Sigmoid colon (tissue), 7 donors: ENCODE measurements at places on chromosomes 2 and 18.
A peak's percentile ranks its signal among the peaks of the same experiment; 100 is the strongest.

DNA sequence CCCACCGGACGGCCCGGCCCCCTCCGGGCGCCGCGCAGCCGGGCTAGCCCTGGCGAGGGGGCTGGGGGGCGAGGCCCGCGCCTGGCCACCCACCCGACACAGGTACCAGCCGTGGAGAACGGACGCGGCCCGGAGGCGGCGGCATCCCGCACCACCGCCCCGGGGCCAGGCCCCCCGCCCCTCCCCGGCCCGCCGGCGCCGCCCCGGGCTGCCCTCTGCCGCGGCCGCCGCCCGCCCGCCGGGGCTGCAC, 405 bp downstream of the SOS1 start:
- H3K4me1 ChIP-seq, result peaks cover 65% of the 10 kb centered on the region
- peak overlapping the region; percentile 91 for H3K27ac ChIP-seq
- peak overlapping the region; percentile 92 for H3K4me3 ChIP-seq
- H3K27me3 ChIP-seq, result no peaks in the 10 kb centered on the region

DNA sequence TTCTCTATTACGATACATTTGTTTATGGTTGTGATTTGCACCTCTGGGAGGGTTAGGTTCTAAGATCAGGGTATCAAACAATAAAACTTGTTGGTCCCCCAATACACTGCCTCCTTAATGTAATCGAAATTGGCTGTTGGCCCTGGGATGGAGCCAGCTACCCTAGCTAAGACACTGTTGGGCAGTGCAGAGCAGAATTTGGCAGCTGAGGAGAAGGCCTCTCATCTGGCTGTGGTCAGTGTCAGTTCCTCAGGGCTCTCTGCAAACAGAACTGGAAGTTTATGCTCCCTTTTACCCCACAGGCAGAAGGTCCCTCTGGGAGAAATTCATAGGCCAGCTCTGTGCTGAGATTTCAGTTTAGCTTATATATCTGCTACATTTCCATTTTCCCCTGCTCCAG, 8.6 kb upstream of the HAAO start:
- no peaks in the 10 kb centered on the region for H3K27me3 ChIP-seq
- DNase-seq, result no peak
- H3K36me3 ChIP-seq, result no peaks in the 10 kb centered on the region
- peak overlapping the region; percentile 64 for H3K27ac ChIP-seq

GRCh38 chr2:207113414-207113813, 52.3 kb downstream of the KLF7 start:
- no peaks in the 10 kb centered on the region for H3K27me3 ChIP-seq
- no peak for DNase-seq
- H3K4me3 ChIP-seq, result no peak overlapping the region
- H3K27ac ChIP-seq, result no peak overlapping the region
- H3K36me3 ChIP-seq, result peaks cover 24% of the 10 kb centered on the region

DNA sequence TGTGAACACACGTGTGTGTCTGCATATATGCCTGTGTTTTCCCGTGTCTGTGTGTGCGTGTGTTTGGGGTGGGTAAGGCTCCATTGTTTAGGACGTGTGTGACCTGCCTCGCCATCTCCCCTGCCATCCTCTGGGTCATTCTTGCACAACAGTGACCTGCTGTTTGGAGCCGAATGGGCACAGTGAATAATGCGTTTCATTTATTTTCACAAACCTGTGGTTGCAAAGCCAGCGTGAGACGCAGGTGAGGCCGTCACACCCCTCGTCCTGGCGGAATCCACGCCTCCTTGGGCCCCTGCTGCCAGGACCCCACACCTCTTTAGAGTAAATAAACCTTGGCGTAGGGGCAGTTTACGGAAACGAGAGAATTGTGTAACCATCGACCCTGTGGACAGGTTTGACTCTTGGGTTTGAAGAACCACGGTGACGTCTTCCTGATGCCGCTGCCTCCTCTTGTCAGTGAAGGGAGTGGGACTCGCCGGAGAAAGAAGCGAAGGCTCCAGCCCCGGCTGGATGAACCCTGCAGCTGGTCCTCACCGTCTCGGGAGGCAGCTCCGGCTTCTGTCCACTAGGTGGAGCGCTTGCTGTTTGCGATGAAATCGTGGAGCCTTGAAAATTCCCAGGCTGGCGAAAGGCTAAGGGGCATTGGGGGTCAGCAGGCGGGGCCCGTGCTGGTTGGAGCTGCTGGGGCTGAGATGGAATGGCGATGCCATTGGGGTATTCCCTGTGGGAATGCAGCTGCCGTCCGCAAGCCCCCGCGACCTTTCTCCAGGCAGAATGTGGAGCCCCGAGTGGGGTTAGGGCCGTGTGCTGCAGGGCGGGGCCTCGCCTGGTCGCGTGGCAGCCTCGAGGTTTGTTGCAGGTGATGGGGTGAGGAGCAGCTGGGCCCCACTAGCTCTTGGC, 81.1 kb downstream of the RTP5 start:
- H3K27me3 ChIP-seq, result peaks cover 26% of the 10 kb centered on the region
- H3K27ac ChIP-seq, result no peak overlapping the region
- H3K36me3 ChIP-seq, result no peaks in the 10 kb centered on the region
- peak; percentile 80 for DNase-seq
- no peak overlapping the region for H3K4me3 ChIP-seq

GRCh38 chr18:50523165-50523564, 36.7 kb upstream of the MAPK4 start:
- no peaks in the 10 kb centered on the region for H3K36me3 ChIP-seq
- no peak for DNase-seq
- H3K4me1 ChIP-seq, result no peaks in the 10 kb centered on the region
- H3K27me3 ChIP-seq, result no peaks in the 10 kb centered on the region
- H3K27ac ChIP-seq, result no peak overlapping the region

GRCh38 chr18:2881840-2882195, 35.0 kb downstream of the EMILIN2 start:
- no peaks in the 10 kb centered on the region for H3K27me3 ChIP-seq
- no peak for DNase-seq
- H3K4me3 ChIP-seq, result no peak overlapping the region
- peaks cover 7% of the 10 kb centered on the region for H3K4me1 ChIP-seq
- H3K36me3 ChIP-seq, result no peaks in the 10 kb centered on the region
- no peak overlapping the region for H3K27ac ChIP-seq

DNA sequence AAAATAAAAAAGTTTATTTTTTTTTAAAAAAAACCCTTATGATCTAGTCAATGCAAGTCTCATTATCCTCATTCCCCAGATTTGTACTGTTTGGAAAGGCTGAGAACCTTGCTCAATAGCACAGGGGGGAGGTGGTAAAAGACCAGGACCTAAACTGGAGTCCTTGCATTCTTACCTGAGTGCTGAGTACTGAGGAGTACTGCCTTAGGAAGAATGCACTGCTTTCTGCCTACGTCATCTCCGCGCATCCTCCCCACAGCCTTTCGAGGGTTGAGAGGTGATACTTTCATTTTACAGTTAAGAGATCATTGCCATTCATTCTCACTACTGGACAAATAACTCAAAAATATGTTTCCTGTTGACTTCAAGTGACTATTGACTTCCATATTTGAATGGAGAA, 73.8 kb downstream of the MAP3K20 start:
- DNase-seq, result no peak
- H3K4me3 ChIP-seq, result no peak overlapping the region
- no peaks in the 10 kb centered on the region for H3K4me1 ChIP-seq
- H3K36me3 ChIP-seq, result no peaks in the 10 kb centered on the region
- no peaks in the 10 kb centered on the region for H3K27me3 ChIP-seq

DNA sequence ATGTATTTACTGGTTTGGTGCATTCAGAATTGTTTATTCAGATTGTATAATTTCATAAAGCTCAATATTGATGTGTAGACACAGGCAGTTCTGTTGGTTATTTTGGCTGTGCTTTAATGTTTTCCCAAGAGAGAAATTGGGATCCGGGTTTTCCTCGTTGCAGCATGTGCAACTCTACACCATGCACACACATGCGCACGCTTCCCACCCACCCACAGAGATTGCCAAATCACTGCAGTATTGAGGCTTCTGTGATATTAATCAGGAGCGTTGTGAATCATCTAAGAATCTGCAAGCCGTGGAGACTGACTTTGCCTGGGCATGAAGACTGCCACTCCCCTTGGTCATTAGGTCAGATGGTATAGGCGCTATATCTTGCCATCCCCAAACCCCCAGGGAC, 571.5 kb downstream of the SLC4A3 start:
- H3K4me3 ChIP-seq, result no peak overlapping the region
- no peak overlapping the region for H3K27ac ChIP-seq
- no peaks in the 10 kb centered on the region for H3K36me3 ChIP-seq
- H3K4me1 ChIP-seq, result no peaks in the 10 kb centered on the region

DNA sequence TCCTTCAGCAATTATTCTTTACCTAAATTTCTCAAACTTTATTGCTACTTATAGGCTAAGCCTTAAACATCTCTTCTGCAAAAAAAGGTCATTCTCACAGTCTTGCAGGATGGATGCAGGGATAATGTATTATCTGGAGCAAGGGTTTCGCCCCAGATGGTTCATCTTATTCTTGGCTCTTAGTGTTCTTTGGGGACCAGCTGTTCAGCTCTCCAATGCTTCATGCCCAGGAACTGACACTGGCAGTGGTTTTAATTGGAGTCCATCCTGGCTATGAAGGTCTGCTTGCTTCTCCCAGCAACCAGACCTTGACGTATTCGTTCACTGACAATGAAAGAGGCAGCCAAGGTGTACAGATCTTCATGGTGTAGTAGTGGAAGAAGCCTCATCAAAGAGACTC, 331.9 kb downstream of the SLC8A1 start:
- H3K27ac ChIP-seq, result no peak overlapping the region
- DNase-seq, result no peak
- no peaks in the 10 kb centered on the region for H3K36me3 ChIP-seq

DNA sequence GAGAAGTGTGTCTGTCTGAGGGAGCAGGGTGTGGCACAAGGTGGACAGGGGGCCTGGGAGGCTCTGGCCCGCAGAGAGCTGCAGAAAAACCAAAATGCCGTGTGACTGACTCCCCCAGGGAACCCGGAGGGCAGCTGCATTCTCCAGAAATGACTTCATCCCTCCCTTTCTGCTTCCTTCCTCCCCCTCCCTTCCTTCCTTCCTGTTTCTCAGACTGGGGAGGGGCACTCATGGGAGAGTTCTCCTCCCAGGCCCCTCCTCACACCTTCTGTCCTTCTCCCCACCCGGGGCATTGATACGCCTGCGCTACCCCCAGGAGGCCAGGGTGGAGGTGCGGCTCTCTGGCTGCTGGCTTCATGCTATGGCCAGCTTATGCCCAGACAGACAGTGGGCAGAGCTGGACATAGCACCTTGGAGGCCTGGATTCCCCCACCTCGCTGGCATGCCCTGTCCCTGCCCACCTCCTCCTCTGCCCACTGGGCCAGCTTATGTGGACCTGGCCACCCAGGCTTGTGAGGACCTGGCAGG, 8.2 kb upstream of the GPR17 start:
- peak overlapping the region; percentile 89 for H3K27ac ChIP-seq
- peaks cover 88% of the 10 kb centered on the region for H3K4me1 ChIP-seq
- H3K36me3 ChIP-seq, result peaks cover 32% of the 10 kb centered on the region
- DNase-seq, result no peak

GRCh38 chr2:73906847-73907505, 14.2 kb downstream of the ACTG2 start:
- no peak overlapping the region for H3K4me3 ChIP-seq
- peak; percentile 64 for DNase-seq
- H3K36me3 ChIP-seq, result peaks cover 58% of the 10 kb centered on the region
- no peaks in the 10 kb centered on the region for H3K27me3 ChIP-seq
- H3K4me1 ChIP-seq, result peaks cover 29% of the 10 kb centered on the region

- no peak for DNase-seq
- H3K27ac ChIP-seq, result no peak overlapping the region
- no peaks in the 10 kb centered on the region for H3K27me3 ChIP-seq
- H3K36me3 ChIP-seq, result no peaks in the 10 kb centered on the region
Observed at GRCh38 chr2:226839951-226840350, 4.1 kb downstream of the RHBDD1 start.
